ENCODE measurements at places on chromosomes 16 and 17.
A peak's percentile ranks its signal among the peaks of the same experiment; 100 is the strongest.

DNA sequence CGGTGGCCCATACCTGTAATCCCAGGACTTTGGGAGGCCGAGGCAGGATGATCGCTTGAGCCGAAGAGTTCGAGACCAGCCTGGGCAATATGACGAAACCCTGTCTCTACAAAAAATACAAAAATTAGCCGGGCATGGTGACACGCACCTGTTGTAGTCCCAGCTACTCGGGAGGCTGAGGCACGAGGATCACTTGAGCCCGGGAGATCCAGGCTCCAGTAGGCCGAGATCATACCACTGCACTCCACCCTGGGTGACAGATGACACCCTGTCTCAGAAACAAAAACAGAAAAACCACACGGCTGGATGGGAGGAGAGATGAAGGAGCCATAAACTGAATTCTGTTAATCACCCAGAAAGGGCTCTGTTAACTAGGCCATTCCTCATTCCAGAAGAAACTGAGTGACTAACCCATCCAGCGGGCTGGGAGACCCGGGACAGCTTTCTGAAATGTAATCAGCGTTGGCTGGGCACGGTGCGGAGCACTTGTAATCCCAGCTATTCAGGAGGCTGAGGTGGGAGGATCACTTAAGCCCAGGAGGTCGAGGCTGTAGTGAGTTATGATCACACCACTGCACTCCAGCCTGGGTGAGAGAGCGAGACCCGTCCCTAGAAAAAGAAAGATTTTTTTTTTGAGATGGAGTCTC, 641 bp upstream of the NT5C3B start:
- no peaks in the 10 kb centered on the region for H3K27me3 ChIP-seq
- H3K4me3 ChIP-seq: peak overlapping the region; percentile 83
- H3K36me3 ChIP-seq: no peaks in the 10 kb centered on the region
- no peak for DNase-seq
- no peak overlapping the region for H3K27ac ChIP-seq

GRCh38 chr16:9836118-9836736, 346.0 kb downstream of the GRIN2A start:
- H3K27me3 ChIP-seq: no peaks in the 10 kb centered on the region
- no peaks in the 10 kb centered on the region for H3K4me1 ChIP-seq
- no peaks in the 10 kb centered on the region for H3K36me3 ChIP-seq
- peak; percentile 8 for DNase-seq
- no peak overlapping the region for H3K4me3 ChIP-seq

- H3K27me3 ChIP-seq: peaks cover 2% of the 10 kb centered on the region
- H3K4me3 ChIP-seq: no peak overlapping the region
- H3K27ac ChIP-seq: no peak overlapping the region
- no peaks in the 10 kb centered on the region for H3K36me3 ChIP-seq
- no peak for DNase-seq
Measured at GRCh38 chr17:40800381-40800780, 622 bp upstream of the KRT28 start.

GRCh38 chr17:36501351-36501750, 14.9 kb downstream of the ZNHIT3 start:
- H3K27me3 ChIP-seq: no peaks in the 10 kb centered on the region
- no peak for DNase-seq
- no peaks in the 10 kb centered on the region for H3K4me1 ChIP-seq
- no peak overlapping the region for H3K4me3 ChIP-seq
- H3K27ac ChIP-seq: no peak overlapping the region
- H3K36me3 ChIP-seq: peaks cover 5% of the 10 kb centered on the region

DNA sequence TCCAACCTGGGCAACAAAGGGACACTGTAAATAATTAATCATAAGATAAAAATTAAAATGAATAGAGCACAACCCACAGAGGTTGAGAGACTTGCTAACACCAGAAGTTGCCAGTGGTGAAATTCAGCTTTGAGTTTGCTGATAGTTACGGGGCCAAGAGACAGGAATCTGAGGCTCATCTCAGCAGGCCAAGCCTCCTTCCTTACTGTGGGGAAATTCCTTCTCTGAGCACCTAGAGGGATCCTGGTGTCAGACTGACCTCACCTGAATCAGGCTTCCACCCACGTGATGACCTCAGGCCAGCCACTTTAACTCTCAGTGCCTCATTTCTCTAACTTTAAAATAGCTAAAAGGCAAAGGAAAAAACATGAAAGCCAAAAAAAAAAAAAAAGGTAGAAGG, 4.7 kb downstream of the ABAT start:
- no peaks in the 10 kb centered on the region for H3K27me3 ChIP-seq
- peaks cover 3% of the 10 kb centered on the region for H3K4me1 ChIP-seq
- no peak overlapping the region for H3K4me3 ChIP-seq
- H3K36me3 ChIP-seq: peaks cover 13% of the 10 kb centered on the region

DNA sequence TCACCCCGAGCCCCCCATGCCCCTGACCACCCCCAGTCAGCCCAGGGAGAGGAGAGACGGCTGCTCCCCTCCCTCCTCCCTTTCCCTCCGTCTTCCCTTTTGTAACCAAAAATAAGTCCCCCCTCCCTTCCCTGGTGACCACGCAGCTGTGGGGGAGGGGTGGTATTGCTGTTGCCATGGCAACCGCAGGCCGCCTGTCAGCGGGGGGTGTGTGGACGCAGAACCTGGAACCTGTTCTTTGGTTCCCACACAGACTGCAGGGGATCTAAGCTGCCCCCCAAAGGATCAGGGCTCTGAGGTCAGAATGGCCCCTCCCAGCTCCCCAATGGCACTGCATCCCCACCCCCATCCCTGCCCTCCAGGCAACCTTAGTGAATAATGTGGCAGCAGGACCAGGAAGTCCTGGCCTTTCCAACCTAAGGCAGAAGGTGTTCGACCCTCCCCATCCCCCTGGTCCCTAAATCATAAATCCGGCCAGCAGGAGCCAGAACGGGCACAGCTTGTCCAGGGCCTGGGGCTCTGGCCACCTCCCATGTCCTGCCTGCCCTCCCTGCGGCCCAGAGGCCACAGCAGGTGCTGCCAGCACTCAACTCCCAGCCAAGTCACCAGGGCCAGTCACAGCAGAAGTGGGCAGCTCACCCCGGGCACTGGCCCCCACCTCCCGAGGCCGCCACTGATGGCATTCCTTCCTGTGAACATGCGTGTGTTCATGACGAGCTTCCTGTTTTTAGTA, 12.0 kb downstream of the CA4 start:
- no peak for DNase-seq
- H3K4me3 ChIP-seq: no peak overlapping the region
- H3K4me1 ChIP-seq: peaks cover 4% of the 10 kb centered on the region
- peaks cover 2% of the 10 kb centered on the region for H3K27me3 ChIP-seq
- H3K36me3 ChIP-seq: no peaks in the 10 kb centered on the region
- no peak overlapping the region for H3K27ac ChIP-seq

- no peaks in the 10 kb centered on the region for H3K27me3 ChIP-seq
- H3K4me1 ChIP-seq: peaks cover 42% of the 10 kb centered on the region
Measured at GRCh38 chr16:85605051-85605911, 7.8 kb upstream of the GSE1 start.

DNA sequence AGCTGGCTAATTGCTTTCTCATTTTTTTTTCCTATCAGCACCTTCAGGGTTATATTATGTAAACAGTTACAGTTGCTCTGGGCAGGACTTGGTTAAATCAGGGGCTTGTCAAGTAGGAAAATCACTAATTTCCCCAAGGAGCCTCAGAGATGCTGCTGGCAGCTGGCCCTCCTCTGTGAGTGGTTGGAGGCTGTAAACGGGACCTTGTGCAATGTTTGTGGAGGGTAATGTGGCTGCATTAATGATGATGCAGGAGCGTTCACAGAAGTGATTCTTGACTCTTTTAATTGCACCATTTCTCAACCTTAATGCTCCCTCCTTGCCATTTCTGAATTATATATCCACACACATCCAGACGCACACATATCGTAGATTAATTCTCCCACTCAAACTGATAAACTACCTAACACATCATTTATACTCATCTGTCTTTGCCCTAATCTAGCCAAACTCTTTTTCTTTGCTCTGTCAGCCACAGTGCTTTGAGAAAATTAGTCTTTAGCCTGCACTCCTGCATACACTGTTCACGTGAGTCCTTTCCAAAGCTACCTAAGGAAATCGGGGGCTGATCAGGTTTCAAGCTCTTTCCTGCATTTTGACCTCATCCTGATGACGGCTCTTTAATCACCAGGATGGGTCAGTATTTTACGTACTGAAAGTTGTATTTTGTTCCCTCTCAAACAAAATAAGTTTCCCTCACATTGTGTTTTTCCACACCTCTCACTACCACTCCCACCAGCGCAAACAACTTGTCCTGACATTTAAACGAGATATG, 154.4 kb upstream of the PIRT start:
- H3K4me1 ChIP-seq: no peaks in the 10 kb centered on the region
- H3K4me3 ChIP-seq: no peak overlapping the region
- H3K27ac ChIP-seq: no peak overlapping the region
- no peaks in the 10 kb centered on the region for H3K27me3 ChIP-seq
- no peak for DNase-seq

DNA sequence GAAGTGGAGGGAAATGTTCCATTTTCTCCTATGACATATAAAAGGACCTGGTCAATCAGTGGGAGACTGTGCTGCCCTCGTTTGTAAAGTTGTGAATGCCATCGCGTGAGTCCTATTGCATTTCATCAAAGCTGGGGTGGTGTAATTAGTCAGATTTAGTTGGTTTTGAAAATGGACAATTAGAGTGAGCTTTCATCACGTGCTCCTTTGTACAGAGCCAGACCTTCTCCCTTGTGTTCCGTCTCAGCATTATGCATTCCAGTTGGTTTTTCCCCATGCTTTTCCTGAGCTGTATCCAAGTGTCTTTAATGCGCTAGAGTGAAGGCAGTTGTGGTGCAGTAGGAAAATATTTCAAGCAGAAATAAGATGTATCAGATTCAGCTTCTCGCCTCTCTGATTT, 10.4 kb downstream of the SEC14L1 start:
- no peak overlapping the region for H3K4me3 ChIP-seq
- no peaks in the 10 kb centered on the region for H3K36me3 ChIP-seq
- no peaks in the 10 kb centered on the region for H3K27me3 ChIP-seq

- H3K27ac ChIP-seq: no peak overlapping the region
- H3K36me3 ChIP-seq: no peaks in the 10 kb centered on the region
- no peaks in the 10 kb centered on the region for H3K4me1 ChIP-seq
- DNase-seq: no peak
Measured at GRCh38 chr17:59278406-59278805, 53.0 kb upstream of the YPEL2 start.

- no peak overlapping the region for H3K27ac ChIP-seq
Measured at GRCh38 chr17:55532670-55533069, 21.4 kb upstream of the SMIM36 start.

- no peaks in the 10 kb centered on the region for H3K4me1 ChIP-seq
- no peaks in the 10 kb centered on the region for H3K27me3 ChIP-seq
- no peak overlapping the region for H3K4me3 ChIP-seq
Measured at GRCh38 chr17:13746404-13746803, 144.7 kb upstream of the HS3ST3A1 start.

DNA sequence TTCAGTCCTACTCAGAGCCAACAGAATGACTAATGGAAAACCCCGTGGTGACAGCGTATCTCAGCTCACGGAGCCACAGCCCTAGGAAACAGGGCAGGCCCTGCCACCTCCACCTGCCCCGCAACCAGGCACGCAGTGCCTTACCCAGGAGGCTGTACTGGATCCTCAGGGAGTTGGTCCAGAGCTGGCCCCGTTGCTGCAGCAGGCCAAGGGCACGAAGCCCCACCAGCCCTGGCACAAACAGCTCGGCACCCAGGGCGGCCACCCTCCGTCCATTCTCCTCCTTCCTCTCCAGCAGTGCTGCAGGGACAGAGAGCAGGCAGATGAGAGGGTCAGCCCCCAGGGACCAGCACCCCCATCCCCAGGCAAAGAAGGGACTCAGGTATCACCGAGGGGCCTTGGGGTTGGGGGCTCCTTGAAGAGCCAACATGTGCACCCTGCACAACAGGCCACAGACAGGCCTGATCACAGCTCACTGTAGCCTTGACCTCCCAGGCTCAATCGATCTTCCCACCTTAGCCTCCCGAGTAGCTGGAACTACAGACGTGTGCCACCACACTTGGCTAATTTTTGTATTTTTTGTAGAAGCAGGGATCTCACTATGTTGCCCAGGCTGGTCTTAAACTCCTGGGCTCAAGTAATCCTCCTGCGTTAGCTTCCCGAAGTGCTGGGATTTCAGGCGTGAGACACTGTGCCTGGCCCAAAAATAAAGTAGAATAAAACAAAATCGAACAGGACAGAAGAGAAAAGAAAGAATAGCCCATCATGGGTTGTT, 115.7 kb downstream of the RMI2 start:
- no peaks in the 10 kb centered on the region for H3K27me3 ChIP-seq
- H3K4me3 ChIP-seq: no peak overlapping the region
- H3K27ac ChIP-seq: no peak overlapping the region
- no peak for DNase-seq
- H3K4me1 ChIP-seq: no peaks in the 10 kb centered on the region

GRCh38 chr17:10141436-10141835, 57.0 kb downstream of the GAS7 start:
- no peaks in the 10 kb centered on the region for H3K36me3 ChIP-seq
- no peak for DNase-seq
- no peaks in the 10 kb centered on the region for H3K4me1 ChIP-seq
- no peaks in the 10 kb centered on the region for H3K27me3 ChIP-seq
- H3K4me3 ChIP-seq: no peak overlapping the region
- H3K27ac ChIP-seq: no peak overlapping the region

GRCh38 chr16:12329246-12329995, 352.9 kb downstream of the SNX29 start:
- H3K4me3 ChIP-seq: no peak overlapping the region
- no peak for DNase-seq
- no peaks in the 10 kb centered on the region for H3K27me3 ChIP-seq
- H3K27ac ChIP-seq: no peak overlapping the region
- H3K4me1 ChIP-seq: no peaks in the 10 kb centered on the region

GRCh38 chr16:24667244-24667764, 62.1 kb upstream of the TNRC6A start:
- no peaks in the 10 kb centered on the region for H3K36me3 ChIP-seq
- no peak overlapping the region for H3K27ac ChIP-seq
- H3K27me3 ChIP-seq: peaks cover 7% of the 10 kb centered on the region
- H3K4me1 ChIP-seq: no peaks in the 10 kb centered on the region
- DNase-seq: no peak

DNA sequence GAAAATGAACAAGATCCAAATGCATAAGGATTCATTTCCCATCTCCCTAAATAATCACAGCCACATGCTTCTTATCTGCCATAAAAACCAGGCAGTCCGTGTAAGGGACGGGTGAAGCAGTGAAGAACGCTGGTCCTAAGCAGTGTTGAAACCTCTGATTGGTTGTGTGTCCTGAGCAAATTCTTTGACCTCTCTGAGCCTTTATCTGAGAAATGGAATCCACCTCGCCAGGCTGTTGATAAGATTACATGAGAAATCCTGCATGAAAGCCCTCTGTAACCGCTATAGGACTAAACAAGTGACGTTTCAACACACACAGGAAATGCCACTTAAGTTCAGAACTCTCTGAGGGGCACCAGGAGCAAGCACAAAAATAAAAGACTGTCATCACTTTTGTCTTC, 26.8 kb downstream of the GAS7 start:
- no peaks in the 10 kb centered on the region for H3K27me3 ChIP-seq
- no peaks in the 10 kb centered on the region for H3K36me3 ChIP-seq
- no peak overlapping the region for H3K4me3 ChIP-seq
